Endodermal cell (in vitro differentiated cells): ENCODE measurements at places on chromosomes 12 and 14. TPM values are rescaled to one million over a fixed set of nuclear protein-coding genes. Genes with fewer than 3 reads are reported as not detected.
A peak's percentile ranks its signal among the peaks of the same experiment; 100 is the strongest.

The CD163L1 gene
- 0.75 and 0.99 TPM in 2 replicates for total RNA-seq

- peak; percentile 59 for DNase-seq
These were observed 1.4 kb downstream of the ARL6IP4 start for GRCh38 chr12:122981587-122982476.

- DNase-seq = no peak
These were observed 16.1 kb downstream of the HCAR2 start for GRCh38 chr12:122687086-122687485.

DNA sequence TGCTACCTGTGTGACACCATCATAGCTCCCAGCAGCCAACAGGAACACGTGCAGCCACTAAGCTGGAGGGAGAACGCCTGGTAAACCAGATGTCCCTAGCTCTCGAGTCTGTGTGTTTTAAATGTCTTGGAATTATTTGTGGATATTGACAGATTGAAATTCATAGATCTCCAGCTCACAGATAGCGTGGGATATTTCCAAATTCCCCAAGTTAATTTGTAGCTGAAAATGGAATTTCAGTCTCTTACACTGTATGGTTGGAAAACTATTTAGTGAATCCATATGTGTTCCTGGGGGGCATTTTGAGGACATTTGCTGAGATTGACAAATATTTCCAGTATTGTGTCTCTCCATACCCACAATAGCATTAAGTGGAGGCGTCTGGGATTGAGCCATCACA lies 618.6 kb upstream of the TMEM132C start:
- no peak for DNase-seq

DNA sequence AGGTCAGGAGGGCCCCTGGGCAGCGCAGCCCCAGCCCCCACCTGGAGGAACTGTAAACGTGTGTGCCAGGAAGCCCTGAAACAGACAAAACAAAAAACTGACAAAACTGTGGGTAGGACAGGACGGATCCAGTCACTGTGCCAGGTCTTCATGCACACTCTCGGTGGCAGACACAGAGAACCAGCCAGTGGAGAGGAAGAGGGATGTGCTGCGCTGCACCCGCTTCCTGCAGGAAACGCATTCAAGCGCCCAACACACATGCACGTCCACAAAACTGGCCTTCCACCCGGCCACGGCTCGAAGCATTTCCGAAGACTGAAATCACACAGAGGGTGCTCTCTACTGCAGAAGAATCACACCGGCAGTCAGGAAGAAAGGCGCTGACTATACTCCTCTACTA lies 16.9 kb downstream of the BRF1 start:
- DNase-seq = no peak

DNA sequence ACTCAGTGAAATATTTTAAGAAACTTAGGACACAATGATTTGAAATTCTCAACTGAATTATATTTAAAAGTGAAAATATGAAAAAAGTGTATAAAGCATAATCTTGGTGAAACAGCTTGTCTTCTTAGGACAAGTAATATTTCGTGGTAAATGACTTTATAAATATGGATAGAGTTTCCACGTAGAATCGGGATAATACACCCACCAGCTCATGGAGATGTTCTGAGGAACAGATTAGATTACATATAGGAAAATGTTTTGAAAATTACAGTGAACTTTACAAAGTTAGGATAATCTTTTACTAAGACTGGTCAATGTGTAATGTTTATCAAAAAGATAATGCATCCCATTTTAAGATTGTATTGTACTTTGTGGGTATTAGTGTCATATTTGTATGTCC lies 25.6 kb upstream of the MYF6 start:
- DNase-seq = no peak

The LYZ gene
- 0.20 TPM in 1 of 2 replicates, not detected in the other for total RNA-seq

DNA sequence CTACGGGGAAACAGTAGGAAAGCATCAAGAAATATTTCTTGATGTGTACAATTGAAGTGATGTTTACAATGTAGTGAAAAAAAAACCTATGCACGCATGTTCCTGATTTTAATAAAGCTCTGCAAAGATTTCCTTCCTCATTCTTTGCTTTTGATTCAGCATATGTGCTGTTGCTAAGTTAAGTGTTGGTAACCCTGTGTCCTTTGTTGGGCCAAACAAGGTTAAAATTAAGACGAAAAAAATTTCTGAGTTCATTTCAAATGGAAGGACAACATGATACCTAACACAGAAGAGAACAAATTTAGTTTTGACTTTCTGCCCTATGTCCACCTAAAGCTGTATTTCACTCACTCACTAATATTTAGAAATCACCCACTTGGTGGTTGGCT lies 62.8 kb downstream of the PPP2R5C start:
- no peak for DNase-seq

The SLC5A8 gene
- total RNA-seq = not detected in 2 replicates

DNA sequence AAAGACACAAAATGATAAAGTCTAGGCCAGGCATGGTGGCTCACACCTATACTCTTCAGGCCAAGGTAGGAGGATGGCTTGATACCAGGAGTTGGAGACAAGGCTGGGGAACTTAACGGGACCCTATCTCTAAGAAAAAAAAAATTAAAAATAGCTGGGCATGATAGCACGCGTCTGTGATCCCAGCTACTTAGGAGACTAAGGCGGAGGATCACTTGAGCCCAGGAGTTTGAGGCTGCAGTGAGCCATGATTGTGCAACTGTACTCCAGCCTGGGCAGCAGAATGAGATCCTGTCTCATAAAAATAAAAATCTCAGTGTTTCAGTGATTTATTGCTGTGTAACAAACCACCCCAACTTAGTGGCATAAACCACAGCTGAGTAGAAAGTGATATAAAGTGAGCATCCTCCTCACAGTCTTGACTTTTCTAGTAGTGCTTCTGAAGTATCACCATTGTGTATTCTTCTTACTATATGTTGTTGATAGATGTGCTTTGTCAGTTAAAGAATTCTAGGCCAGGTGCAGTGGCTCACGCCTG lies 10.6 kb upstream of the ATF1 start:
- DNase-seq = no peak

The SERPINA9 gene
- total RNA-seq = not detected in 2 replicates
